ENCODE measurements at places on chromosomes 16 and 17. TPM values are rescaled to one million over a fixed set of nuclear protein-coding genes. Genes with fewer than 3 reads are reported as not detected.
A peak's percentile ranks its signal among the peaks of the same experiment; 100 is the strongest.

MARCHF10 gene
- total RNA-seq = not detected

- no peak for DNase-seq
Observed at GRCh38 chr16:56349711-56350161, 75.6 kb downstream of the AMFR start.

DNA sequence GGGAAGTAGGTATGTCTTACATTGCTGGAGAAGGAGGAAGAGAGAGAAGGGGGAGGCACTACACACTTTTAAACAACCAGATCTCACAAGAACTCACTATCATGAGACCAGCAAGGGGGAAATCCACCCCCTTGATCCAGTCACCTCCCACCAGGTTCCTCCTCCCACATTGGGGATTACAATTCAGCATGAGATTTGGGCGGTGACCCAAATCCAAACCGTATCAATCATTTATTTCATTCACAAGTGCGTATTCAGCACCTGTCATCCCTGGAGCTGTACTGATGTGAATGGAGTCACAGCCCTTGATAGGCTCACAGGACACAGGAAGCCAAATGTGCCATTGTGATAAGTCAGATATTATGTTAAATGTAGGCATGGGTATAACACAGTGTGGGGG, 228.3 kb upstream of the HSBP1 start:
- DNase-seq = no peak

GRCh38 chr17:69864462-69864861, 210.6 kb upstream of the KCNJ16 start:
- no peak for DNase-seq

- peak; percentile 84 for DNase-seq
Observed at GRCh38 chr16:20675488-20676267, 21.8 kb downstream of the ACSM1 start.

DNA sequence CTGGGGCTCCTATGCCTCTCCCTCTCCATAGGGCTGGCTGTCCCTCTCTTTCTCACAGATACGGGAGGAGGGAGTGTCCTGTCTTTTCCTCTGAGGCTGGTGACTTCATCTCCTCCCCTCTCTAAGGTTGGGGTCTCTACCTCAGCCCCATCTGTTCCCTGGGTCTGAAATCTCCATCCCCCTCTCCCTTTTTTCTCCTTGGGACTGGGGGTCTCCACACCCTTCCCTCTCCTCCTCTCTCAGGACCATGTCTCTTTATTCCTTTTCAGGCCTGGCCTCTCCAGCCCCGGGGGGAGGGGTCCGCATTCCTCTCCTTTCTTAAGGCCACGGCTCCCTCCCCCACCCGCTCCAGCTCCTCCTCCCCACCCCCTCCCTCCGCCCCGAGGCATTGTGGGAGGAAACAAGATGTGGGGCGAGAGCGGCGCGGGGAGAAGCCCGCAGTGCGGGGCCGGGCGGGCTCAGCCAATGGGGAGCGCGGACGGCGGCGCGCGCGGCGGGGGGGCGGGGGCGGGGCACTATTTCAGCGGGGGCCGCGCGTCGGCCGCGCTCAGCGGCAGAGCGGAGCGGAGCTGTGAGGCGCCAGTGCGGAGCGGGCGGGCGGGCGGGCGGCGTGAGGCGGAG, at the start of gene DYNLL2:
Gene DYNLL2 (plus strand): TSS at position 550 of the 621 bp plus-strand sequence. CDS start 3,672 bp downstream, outside the sequence.
- DNase-seq = peak; percentile 94
